Activated T-helper 17 cell treated with anti-CD3 and anti-CD28 coated beads, Interleukin-2, amount 50 U/mL, for 72 hours (primary cell): ENCODE measurements at places on chromosomes 2 and 18. TPM values are rescaled to one million over a fixed set of nuclear protein-coding genes. Genes with fewer than 3 reads are reported as not detected.
A peak's percentile ranks its signal among the peaks of the same experiment; 100 is the strongest.

Gene CFAP65
- total RNA-seq: not detected

Gene HOXD13
- total RNA-seq: not detected

Gene NCKAP5
- not detected for total RNA-seq

Gene PAIP2B
- total RNA-seq: 3.3 TPM

- no peak for ATAC-seq
Observed at GRCh38 chr18:76943542-76944339, 121.4 kb downstream of the ZNF236 start.

GRCh38 chr18:26635466-26635865, 87.1 kb upstream of the KCTD1 start:
- ATAC-seq: no peak

DNA sequence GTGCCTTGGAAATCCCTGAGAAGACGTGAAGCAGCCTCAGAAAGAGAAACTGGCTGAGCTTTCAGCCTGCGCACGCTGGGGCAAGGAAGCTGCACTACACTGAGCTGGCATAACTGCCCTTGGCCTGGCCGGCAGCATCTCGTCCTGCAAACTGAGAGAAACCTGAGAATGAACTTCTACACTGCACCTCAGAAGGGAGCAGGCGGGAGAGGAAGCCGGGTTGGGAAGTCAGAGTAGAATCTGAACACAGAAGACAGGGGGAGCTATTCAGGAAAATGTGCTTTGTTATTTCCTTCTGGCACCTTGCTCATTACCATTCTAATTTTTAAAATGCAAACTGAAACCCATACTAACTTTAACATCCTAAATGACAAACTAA, 70.9 kb downstream of the ZEB2 start:
- peak; percentile 21 for ATAC-seq

DNA sequence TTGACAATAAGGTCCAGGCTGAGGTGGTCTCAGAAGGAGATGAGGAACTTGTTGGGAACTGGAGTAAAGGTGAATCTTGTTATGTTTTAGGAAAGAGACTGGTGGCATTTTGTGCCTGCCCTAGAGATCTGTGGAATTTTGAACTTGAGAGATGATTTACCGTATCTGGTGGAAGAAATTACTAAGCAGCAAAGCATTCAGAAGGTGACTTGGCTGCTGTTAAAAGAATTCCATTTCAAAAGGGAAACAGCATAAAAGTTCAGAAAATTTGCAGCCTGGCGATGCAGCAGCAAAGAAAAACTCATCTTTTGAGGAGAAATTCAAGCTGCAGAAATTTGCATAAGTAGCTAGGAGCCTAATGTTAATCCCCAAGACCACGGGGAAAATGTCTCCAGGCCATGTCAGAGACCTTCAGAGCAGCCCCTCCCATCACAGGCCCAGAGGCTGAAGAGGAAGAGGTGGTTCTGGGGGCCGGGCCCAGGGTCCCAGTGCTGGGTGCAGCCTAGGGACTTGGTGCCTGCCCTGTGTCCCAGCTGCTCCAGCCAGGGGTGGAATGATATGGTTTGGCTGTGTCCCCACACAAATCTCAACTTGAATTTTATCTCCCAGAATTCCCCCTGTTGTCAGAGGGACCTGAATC, 73.5 kb downstream of the FIGN start:
- no peak for ATAC-seq

GRCh38 chr2:67272195-67272594, 124.9 kb upstream of the ETAA1 start:
- ATAC-seq: no peak

- no peak for ATAC-seq
Observed at GRCh38 chr2:120887741-120888231, 152.1 kb downstream of the GLI2 start.

DNA sequence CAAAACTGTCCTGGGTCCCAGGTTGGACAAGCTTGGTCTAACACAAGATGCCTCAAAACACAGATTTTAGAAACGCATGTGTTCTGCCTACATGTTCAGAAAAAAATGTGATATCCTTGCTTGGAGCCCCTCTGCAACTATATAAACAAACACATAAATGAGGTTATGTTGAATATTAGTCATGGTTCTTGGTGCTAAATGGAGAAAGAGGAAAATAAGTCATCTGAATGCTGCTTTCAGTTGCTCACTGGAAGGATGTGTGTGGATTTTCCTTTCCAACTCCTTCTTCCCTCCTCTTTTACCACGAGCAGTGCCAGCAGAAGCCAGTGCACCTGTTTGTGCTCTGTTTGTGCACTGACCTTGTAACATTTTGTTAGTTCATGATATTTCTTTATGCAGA, 85.3 kb downstream of the PIEZO2 start:
- ATAC-seq: no peak

DNA sequence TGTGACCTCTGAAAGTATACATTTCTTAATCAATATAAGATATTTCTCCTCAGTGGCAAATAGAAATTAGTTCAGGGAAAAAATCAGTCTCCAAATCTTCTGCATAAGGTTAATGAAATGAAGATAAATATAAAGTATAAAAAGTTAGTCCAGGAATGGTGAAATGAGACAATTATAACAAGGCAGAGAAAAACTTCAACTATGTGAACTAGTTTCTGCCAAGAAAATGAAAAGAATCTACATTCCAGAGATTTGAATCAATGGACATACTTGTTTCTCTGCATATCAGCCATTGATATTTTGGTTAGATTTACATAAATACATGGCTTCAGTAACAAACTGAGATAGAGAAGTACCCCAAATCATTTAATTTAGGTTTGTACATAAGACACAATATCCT, 249.0 kb downstream of the EXOC6B start:
- ATAC-seq: no peak

DNA sequence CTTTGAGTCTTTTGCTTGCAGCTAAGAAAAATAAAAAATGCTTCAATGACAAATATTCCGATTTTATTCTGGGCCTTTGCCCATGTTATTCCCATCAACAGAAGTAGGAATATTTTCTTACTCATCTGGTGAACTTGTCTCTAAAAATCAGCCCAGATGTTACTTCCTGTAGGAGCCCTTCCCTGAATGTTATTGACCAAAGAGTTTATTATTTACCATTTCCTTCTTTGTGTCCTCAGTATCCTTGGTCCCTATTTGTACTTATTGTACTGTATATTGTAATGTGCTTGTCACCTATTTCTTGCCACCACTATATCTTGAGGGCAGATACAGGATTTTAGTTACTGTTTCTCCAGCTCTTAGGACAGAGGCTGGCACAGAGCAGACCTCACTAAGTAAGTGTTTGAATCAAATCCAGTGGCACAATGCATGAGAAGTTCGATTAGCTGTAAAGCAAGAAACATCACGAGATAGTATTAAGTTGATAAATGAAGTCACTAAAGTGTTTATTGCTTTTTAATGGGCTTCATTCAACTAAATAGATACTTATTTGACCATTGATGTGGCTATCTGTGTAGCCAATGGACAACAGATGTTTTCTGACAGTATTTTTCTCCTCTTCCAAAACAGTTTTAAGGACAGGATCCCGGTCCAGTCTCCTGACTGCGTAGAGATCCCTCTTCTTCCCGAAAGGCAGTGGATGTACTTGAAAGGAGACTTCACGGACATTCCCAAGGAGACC, 109.1 kb downstream of the DDX1 start:
- no peak for ATAC-seq
